CD4-positive, alpha-beta memory T cell (primary cell): ENCODE measurements at places on chromosomes 13 and 19. TPM values are rescaled to one million over a fixed set of nuclear protein-coding genes. Genes with fewer than 3 reads are reported as not detected.

PRTN3 gene
- total RNA-seq, result not detected

OVOL3 gene
- not detected for total RNA-seq

ATXN8OS gene
- total RNA-seq, result not detected

ZNF606 gene
- 25.5 TPM for total RNA-seq

DAND5 gene
- not detected for total RNA-seq

BRSK1 gene
- total RNA-seq, result 1.4 TPM

ZNF71 gene
- total RNA-seq, result 8.3 TPM

GPR42 gene
- total RNA-seq, result not detected

FAAP24 gene
- total RNA-seq, result 1.3 TPM

KRTDAP gene
- total RNA-seq, result not detected

FUZ gene
- total RNA-seq, result 24.1 TPM

CD79A gene
- total RNA-seq, result 0.93 TPM

CUL4A gene
- total RNA-seq, result 80.0 TPM

LIM2 gene
- total RNA-seq, result not detected

BLVRB gene
- 16.3 TPM for total RNA-seq

HIPK4 gene
- total RNA-seq, result not detected

FBN3 gene
- total RNA-seq, result not detected

POLR1G gene
- total RNA-seq, result 2.0 TPM

TMIGD2 gene
- 6.9 TPM for total RNA-seq

RETN gene
- total RNA-seq, result not detected

LAIR2 gene
- total RNA-seq, result 0.97 TPM

PROZ gene
- not detected for total RNA-seq

RABAC1 gene
- total RNA-seq, result 100 TPM

ZNF667 gene
- total RNA-seq, result not detected

FFAR2 gene
- 0.15 TPM for total RNA-seq

NMRK2 gene
- total RNA-seq, result not detected

FUT2 gene
- total RNA-seq, result not detected

TIMM29 gene
- 40.9 TPM for total RNA-seq

C1QTNF9B gene
- not detected for total RNA-seq

ATP8B3 gene
- total RNA-seq, result 5.5 TPM

ZNF709 gene
- 7.1 TPM for total RNA-seq

MRPL57 gene
- 24.5 TPM for total RNA-seq

CDX2 gene
- not detected for total RNA-seq

S1PR4 gene
- total RNA-seq, result 235 TPM

ZNF154 gene
- 6.7 TPM for total RNA-seq

SPRED3 gene
- total RNA-seq, result 3.0 TPM

TMEM91 gene
- total RNA-seq, result 14.3 TPM

DLL3 gene
- 0.14 TPM for total RNA-seq

SLC46A3 gene
- total RNA-seq, result 18.7 TPM

CLEC17A gene
- total RNA-seq, result not detected

JAK3 gene
- 135 TPM for total RNA-seq

B3GNT3 gene
- not detected for total RNA-seq

MRPS31 gene
- total RNA-seq, result 39.5 TPM

OR7A5 gene
- not detected for total RNA-seq

WDR87 gene
- total RNA-seq, result not detected

FAM124A gene
- total RNA-seq, result not detected

PEG3 gene
- total RNA-seq, result not detected

COL4A2 gene
- total RNA-seq, result not detected

EDDM13 gene
- not detected for total RNA-seq

SELENOV gene
- total RNA-seq, result not detected

ZNF525 gene
- total RNA-seq, result 36.5 TPM

ATP4A gene
- not detected for total RNA-seq

ADGRE3 gene
- total RNA-seq, result not detected

KIR3DL2 gene
- not detected for total RNA-seq
